T-cell (primary cell): ENCODE measurements at places on chromosomes 6 and 20. TPM values are rescaled to one million over a fixed set of nuclear protein-coding genes. Genes with fewer than 3 reads are reported as not detected.

The KHDC1L gene
- total RNA-seq = not detected

The AIF1 gene
- total RNA-seq = 7.6 TPM

The TSHZ2 gene
- total RNA-seq = 42.9 TPM

The AKIRIN2 gene
- 59.0 TPM for total RNA-seq

The TINAG gene
- total RNA-seq = not detected

GRCh38 chr6:18245642-18246041 lies 18.7 kb downstream of the DEK start:
- H3K27me3 ChIP-seq = no peaks in the 10 kb centered on the region
- H3K27ac ChIP-seq = no peak overlapping the region
- H3K36me3 ChIP-seq = no peaks in the 10 kb centered on the region
- DNase-seq = no peak
- H3K4me3 ChIP-seq = no peak overlapping the region

DNA sequence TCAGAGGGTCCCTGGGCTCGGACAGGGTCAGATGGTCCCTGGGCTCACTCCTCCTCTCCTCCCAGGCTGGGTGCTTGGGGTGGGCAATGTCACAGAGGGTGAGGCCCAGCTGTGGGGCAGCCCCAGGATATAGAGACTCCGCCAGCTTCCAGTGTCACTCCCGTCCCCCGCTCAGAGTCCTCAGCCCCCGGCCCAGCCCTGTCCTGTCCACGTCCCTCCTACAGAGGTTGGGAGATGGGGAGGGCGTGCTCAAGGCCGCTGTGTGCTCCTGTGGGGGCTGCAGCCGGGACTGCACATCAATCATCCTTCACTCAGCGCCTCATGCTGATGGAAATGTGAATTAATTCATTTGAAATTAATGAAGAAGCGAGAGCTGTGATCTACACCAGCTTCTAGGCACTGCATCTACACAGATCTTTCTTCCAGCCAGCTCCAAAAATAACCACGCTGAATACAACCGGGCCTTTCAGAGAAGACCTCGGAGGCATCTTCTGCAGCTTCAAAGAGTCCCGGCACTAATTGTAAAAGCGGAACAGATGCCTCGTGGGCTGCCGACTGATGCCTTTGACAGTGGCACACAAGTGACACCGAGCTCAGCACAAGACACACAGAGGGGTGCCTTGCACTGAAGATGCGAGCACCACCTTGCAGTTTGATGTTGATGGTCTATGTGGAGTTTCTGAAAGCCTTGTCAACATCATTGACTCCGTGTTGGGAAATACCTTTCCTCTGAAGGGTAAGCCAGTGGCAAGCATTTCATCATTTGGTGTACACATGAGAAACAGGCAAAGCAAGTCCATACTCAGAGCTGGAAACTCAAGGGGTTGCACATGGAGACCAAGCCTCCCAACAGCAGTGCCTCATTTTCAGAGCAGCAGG lies 39.3 kb downstream of the DACT2 start:
- H3K27ac ChIP-seq = no peak overlapping the region
- H3K4me3 ChIP-seq = no peak overlapping the region
- DNase-seq = no peak
- no peaks in the 10 kb centered on the region for H3K36me3 ChIP-seq
- no peaks in the 10 kb centered on the region for H3K4me1 ChIP-seq
- no peaks in the 10 kb centered on the region for H3K27me3 ChIP-seq

- no peaks in the 10 kb centered on the region for H3K27me3 ChIP-seq
- H3K36me3 ChIP-seq = no peaks in the 10 kb centered on the region
- no peak for DNase-seq
- no peak overlapping the region for H3K4me3 ChIP-seq
- H3K27ac ChIP-seq = no peak overlapping the region
Measured at GRCh38 chr6:12384357-12384912, 94.3 kb downstream of the EDN1 start.

DNA sequence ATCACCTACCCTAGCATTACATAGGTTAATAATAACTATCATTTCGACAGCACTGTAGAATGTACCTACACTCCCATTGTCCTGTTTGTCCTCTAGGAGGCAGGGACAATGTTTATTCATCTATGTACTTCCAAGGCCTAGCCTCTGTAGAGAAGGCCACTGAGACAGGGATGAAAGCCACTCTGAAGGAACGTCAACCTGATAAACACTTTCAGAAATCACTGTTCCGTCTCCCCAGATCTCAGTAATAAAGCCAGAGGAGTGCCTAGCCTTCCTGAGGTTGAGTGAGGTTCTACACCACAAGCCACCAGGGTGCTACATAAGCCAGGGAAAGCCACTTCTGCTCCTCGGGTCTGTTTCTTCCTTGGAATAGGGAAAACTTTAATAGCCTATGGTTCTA lies 44.8 kb downstream of the POPDC3 start:
- H3K27me3 ChIP-seq = peaks cover 24% of the 10 kb centered on the region
- no peak for DNase-seq
- no peak overlapping the region for H3K27ac ChIP-seq
- peaks cover 15% of the 10 kb centered on the region for H3K4me1 ChIP-seq
- no peaks in the 10 kb centered on the region for H3K36me3 ChIP-seq

GRCh38 chr6:146590492-146590891 lies 8.3 kb upstream of the ADGB start:
- no peaks in the 10 kb centered on the region for H3K36me3 ChIP-seq
- no peaks in the 10 kb centered on the region for H3K27me3 ChIP-seq
- no peak overlapping the region for H3K27ac ChIP-seq
- H3K4me1 ChIP-seq = no peaks in the 10 kb centered on the region
- no peak overlapping the region for H3K4me3 ChIP-seq

GRCh38 chr6:44367681-44368080 lies 19.8 kb upstream of the CDC5L start:
- peaks cover 20% of the 10 kb centered on the region for H3K27me3 ChIP-seq
- H3K4me3 ChIP-seq = no peak overlapping the region
- H3K36me3 ChIP-seq = no peaks in the 10 kb centered on the region
- H3K4me1 ChIP-seq = no peaks in the 10 kb centered on the region

- no peak overlapping the region for H3K27ac ChIP-seq
- no peaks in the 10 kb centered on the region for H3K36me3 ChIP-seq
- H3K4me1 ChIP-seq = no peaks in the 10 kb centered on the region
- DNase-seq = no peak
- H3K27me3 ChIP-seq = no peaks in the 10 kb centered on the region
Measured at GRCh38 chr6:99501762-99502161, 13.5 kb downstream of the USP45 start.

DNA sequence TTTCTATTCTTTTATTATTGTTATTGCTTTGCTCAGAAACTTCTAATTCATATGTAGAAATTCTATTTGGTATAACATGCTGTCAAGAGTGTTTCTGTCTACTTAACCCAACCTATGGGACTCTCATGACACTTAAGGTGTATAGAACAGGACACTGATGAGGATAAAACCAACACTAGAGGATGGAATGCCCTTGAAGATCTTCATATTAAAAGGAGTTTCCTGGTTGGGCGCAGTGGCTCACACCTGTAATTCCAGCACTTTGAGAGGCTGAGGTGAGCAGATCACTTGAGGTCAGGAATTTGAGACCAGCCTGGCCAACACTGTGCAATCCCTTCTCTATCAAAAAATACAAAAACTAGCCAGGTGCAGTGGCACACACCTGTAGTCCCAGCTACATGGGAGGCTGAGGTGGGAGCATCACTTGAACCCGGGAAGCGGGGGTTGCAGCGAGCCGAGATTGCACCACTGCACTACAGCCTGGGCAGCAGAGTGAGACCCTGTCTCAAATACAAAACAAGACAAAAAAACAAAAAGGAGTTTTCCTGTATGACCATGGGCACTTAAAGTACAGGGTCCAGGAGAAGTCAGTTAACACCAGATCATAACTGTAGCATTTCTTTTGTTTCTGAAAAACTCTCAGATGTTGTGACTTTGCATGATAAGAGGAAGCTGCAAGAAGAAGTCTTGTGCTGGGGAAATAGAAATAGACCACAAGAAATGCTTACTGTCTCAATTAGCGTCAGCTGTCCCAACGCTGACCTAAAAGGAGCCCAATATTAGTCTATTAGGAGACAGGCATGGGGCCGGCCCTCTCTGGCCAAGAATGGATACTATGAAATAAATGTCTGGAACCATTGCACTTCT lies 38.9 kb upstream of the CD2AP start:
- H3K36me3 ChIP-seq = no peaks in the 10 kb centered on the region
- no peak overlapping the region for H3K4me3 ChIP-seq
- H3K27me3 ChIP-seq = no peaks in the 10 kb centered on the region
- no peak for DNase-seq
- no peaks in the 10 kb centered on the region for H3K4me1 ChIP-seq
